NCI-H460 (cell line): ENCODE measurements at places on chromosomes 3 and 15. TPM values are rescaled to one million over a fixed set of nuclear protein-coding genes. Genes with fewer than 3 reads are reported as not detected.

GRCh38 chr3:70227437-70227836 is 85.0 kb downstream of the MDFIC2 start:
- DNase-seq, result no peak

- DNase-seq, result no peak
Observed at GRCh38 chr3:99485286-99485685, 153.1 kb upstream of the COL8A1 start.

CTDSPL gene
- total RNA-seq, result 3.1 and 5.4 TPM in 2 replicates

GRCh38 chr3:112425858-112426750 is 73.2 kb downstream of the BTLA start:
- DNase-seq, result no peak

IGSF11 gene
- total RNA-seq, result not detected in 2 replicates

CHL1 gene
- total RNA-seq, result 110 and 114 TPM in 2 replicates

CKMT1B gene
- 1.5 and 2.4 TPM in 2 replicates for total RNA-seq

DNA sequence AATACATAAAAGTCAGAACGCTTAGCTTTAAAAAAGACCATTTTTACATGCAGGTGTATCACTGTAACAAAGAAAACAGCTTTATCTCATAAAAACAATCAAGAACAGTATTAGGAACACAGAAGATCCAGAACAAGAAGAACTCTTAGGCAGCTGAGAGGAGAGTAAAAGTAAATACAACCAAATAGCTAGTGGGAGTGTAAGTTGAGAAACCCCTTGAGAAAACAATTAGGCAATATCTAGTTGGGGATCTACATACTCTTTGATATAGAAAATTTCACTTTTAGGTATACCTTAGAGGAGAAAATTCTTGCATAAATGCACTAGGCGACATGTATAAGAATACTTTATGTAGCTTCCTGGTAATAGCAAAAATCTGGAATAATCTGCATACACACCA is 7.5 kb downstream of the TMF1 start:
- DNase-seq, result no peak
